AG04450 (cell line): ENCODE measurements at places on chromosomes 5 and 9. TPM values are rescaled to one million over a fixed set of nuclear protein-coding genes. Genes with fewer than 3 reads are reported as not detected.

The NRG2 gene
- 0.02 and 0.12 TPM in 2 replicates for polyA plus RNA-seq

The FBXL7 gene
- 10.4 and 11.7 TPM in 2 replicates for polyA plus RNA-seq

The CERCAM gene
- polyA plus RNA-seq = 54.9 and 72.1 TPM in 2 replicates

The FAM221B gene
- not detected in 2 replicates for polyA plus RNA-seq

The SPATA31A5 gene
- polyA plus RNA-seq = not detected in 2 replicates

The ADRB2 gene
- 0.63 and 0.65 TPM in 2 replicates for polyA plus RNA-seq

The NCS1 gene
- 68.3 and 69.9 TPM in 2 replicates for polyA plus RNA-seq

The INSL4 gene
- 0.05 TPM in 1 of 2 replicates, not detected in the other for polyA plus RNA-seq

The GRIN1 gene
- 0.04 TPM in 1 of 2 replicates, not detected in the other for polyA plus RNA-seq

The ARSK gene
- polyA plus RNA-seq = 12.2 and 18.3 TPM in 2 replicates

The FST gene
- 106 and 121 TPM in 2 replicates for polyA plus RNA-seq

The IDNK gene
- 6.8 and 7.5 TPM in 2 replicates for polyA plus RNA-seq

The KLHL3 gene
- polyA plus RNA-seq = 2.1 and 2.2 TPM in 2 replicates

The FOXD4L6 gene
- not detected in 2 replicates for polyA plus RNA-seq

The ADAMTSL1 gene
- 22.2 and 22.6 TPM in 2 replicates for polyA plus RNA-seq

The STARD4 gene
- 20.1 and 24.3 TPM in 2 replicates for polyA plus RNA-seq

The ZNF483 gene
- 1.0 and 1.5 TPM in 2 replicates for polyA plus RNA-seq

The CDKN2A gene
- polyA plus RNA-seq = 29.7 and 40.4 TPM in 2 replicates

The PCDHGB4 gene
- polyA plus RNA-seq = 10.3 and 10.9 TPM in 2 replicates

The PRSS3 gene
- polyA plus RNA-seq = 0.64 and 0.81 TPM in 2 replicates

The OLFML2A gene
- polyA plus RNA-seq = 22.3 and 34.4 TPM in 2 replicates

The DMRT2 gene
- polyA plus RNA-seq = not detected in 2 replicates

The GABRA6 gene
- polyA plus RNA-seq = not detected in 2 replicates

The GGTA1 gene
- not detected in 2 replicates for polyA plus RNA-seq

The SEMA5A gene
- polyA plus RNA-seq = 28.0 and 31.8 TPM in 2 replicates

The PCDH12 gene
- not detected in 2 replicates for polyA plus RNA-seq

The OR1J2 gene
- polyA plus RNA-seq = 0.10 TPM in 1 of 2 replicates, not detected in the other

The PARP8 gene
- 19.0 and 25.1 TPM in 2 replicates for polyA plus RNA-seq

The LCN15 gene
- not detected in 2 replicates for polyA plus RNA-seq

The FOXE1 gene
- polyA plus RNA-seq = 0.06 and 0.07 TPM in 2 replicates

The IL9 gene
- not detected in 2 replicates for polyA plus RNA-seq

The CDH6 gene
- 41.7 and 45.7 TPM in 2 replicates for polyA plus RNA-seq

The PCDHA9 gene
- 0.02 TPM in 1 of 2 replicates, not detected in the other for polyA plus RNA-seq

The GPRIN1 gene
- 4.0 and 5.1 TPM in 2 replicates for polyA plus RNA-seq

The GKAP1 gene
- 2.3 and 4.7 TPM in 2 replicates for polyA plus RNA-seq

The IL33 gene
- 0.26 and 0.29 TPM in 2 replicates for polyA plus RNA-seq

The MSMP gene
- not detected in 2 replicates for polyA plus RNA-seq

The FOXD4L3 gene
- not detected in 2 replicates for polyA plus RNA-seq

The SOHLH1 gene
- not detected in 2 replicates for polyA plus RNA-seq

The GABRG2 gene
- polyA plus RNA-seq = not detected in 2 replicates

The RIMOC1 gene
- polyA plus RNA-seq = 26.8 and 43.1 TPM in 2 replicates
